ENCODE measurements at places on chromosomes 11 and 22.
A peak's percentile ranks its signal among the peaks of the same experiment; 100 is the strongest.

DNA sequence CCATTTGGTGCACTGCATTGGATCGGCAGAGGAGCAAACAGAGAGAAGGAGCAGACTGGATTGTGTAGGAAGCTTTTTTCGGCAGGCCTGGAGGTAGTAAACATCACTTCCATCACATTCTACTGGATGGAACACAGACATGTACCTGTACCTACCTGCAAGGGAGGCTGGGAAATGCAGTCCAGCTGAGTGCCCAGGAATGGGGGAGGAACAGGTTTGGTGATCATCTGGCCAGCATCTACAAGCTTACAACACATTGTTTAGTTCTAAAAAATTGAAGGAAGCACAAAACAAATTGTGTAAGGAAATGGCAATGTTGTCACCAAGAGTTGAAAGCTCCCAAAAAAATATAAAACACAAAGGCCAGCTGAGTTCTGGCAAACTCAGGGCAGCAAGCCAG lies 19.1 kb downstream of the SMIM38 start:
- DNase-seq = no peak

GRCh38 chr11:96065379-96065778 lies 141.5 kb upstream of the MTMR2 start:
- no peak for DNase-seq

- no peak for DNase-seq
Measured at GRCh38 chr11:70854901-70855556, 397.3 kb downstream of the SHANK2 start.

GRCh38 chr11:105328061-105328460 lies 188.5 kb upstream of the CARD18 start:
- DNase-seq = no peak

DNA sequence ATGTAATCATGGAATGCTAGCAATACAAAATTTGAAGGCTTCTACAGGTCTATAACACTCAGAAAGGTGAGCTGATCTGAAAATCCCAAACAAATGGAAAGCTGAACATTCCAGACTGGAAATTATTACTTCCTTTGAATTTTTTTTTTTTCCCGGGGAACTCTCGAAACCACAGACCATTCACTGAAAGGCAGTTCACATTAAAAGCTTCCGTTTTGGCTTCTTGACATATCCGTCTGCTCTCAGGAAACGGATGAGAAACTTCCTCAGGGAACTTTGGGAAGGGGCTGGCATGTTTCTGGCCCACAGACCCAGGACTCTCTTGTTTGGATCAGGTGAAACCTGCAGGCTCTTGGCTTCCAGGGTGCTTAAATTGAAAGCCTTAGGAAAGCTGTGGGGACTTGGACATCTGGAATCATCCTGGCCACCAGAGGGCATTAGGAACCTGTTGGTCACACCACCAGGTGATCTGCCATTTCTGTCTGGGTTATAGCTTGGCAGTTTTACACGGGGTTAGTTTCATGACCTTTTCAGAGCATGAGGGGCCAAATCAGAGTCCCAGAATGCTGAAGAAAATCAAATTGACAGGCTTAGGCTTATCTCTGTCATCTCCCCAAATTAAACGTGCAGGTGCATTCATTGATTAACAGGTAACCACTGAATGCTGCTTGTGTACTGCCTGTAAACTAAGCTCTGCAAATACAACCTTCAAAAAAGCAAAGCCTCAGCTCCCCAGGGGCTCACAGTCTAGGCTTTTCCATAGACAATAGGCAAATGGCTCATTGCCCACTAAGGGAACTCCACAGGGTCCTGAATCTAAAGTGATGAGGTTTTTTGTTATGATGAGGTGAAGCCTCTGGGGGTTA lies 22.7 kb upstream of the GRAMD1B start:
- DNase-seq = peak; percentile 71

DNA sequence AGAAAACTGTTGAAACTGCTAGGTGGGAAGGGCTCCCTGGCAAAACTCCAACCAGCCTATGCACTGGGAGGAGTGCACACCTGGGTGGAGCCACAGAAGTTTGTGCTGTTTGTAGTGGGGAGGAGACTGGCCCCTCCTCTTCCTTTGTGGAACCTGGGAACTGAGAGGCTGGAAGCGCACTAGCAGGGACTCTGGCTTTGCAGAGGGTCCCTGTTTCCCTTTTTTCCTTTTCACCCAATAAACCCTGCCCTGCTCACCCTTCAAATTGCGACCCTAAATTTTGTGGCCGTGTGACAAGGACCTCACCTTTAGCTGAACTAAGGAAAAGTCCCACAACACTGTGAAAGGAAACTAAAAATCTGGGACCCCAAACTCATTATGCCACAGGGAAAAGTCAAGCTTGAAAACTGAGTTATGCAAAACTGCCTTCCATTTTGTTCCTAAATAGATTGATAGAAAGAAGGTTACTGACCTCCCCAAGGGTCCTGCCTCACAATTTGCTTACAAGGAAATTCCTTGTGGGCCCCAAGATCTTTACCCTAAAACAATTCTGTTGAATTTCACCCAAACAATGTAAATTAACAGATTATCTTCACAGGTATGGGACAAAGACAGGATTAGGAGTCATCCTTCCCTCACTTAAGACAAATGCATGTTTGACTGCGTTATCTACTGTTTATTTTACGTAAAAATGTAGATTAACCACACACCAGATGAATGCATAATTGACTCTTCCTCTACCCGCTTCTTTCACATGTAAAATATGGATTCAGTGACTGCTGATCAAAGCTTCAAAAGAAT lies 81.0 kb downstream of the SLC36A4 start:
- DNase-seq = no peak

- no peak for DNase-seq
Measured at GRCh38 chr11:14125529-14125928, 163.0 kb downstream of the SPON1 start.

- DNase-seq = no peak
Measured at GRCh38 chr11:29271616-29272015, 745.2 kb downstream of the KCNA4 start.

DNA sequence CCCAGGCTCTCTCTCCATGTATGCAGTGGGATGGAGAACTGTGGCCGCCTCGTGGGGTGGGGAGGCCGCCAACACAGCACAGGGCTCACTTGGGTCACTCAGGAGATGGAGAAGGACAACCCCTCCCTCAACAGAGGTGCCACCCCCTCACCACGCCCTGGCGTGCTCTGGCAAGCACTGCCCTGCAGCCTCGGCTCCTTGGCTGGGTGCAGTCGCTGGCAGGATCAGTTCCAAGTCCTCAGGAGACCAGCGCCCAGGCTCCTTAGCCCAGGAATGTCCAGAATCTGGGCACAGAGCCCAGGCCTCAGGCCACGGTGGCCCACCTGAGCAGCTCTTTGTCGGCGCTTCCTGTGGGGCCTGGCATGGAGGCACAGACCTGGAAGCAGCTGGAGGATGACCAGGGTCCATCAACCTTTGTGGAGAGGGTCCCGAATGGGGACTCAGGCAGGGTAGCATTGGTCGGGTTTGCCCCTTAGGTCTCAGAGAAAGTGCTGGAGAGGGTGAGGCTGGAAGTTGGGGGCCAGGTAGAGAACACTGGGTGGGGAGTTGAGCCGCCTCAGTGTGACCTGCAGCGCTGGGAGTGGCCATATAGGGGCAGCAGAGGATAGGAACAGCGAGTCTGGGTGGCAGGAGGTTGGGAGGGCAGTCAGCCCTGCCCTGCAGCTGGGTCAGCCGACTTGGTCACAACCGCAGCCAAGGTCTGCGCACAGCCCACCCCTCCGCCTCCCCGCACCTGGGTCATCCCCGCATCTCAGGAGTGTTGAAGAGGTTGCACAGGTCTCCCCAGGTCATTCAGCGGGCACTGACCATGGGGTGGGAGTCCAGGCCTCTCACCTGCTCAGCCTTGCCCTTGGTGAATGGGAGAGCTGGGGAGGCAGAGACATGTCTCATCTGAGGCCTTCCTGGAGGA lies 8.2 kb downstream of the SUSD2 start:
- peak; percentile 50 for DNase-seq

- no peak for DNase-seq
Measured at GRCh38 chr22:42385696-42386095, 46.5 kb downstream of the NFAM1 start.

DNA sequence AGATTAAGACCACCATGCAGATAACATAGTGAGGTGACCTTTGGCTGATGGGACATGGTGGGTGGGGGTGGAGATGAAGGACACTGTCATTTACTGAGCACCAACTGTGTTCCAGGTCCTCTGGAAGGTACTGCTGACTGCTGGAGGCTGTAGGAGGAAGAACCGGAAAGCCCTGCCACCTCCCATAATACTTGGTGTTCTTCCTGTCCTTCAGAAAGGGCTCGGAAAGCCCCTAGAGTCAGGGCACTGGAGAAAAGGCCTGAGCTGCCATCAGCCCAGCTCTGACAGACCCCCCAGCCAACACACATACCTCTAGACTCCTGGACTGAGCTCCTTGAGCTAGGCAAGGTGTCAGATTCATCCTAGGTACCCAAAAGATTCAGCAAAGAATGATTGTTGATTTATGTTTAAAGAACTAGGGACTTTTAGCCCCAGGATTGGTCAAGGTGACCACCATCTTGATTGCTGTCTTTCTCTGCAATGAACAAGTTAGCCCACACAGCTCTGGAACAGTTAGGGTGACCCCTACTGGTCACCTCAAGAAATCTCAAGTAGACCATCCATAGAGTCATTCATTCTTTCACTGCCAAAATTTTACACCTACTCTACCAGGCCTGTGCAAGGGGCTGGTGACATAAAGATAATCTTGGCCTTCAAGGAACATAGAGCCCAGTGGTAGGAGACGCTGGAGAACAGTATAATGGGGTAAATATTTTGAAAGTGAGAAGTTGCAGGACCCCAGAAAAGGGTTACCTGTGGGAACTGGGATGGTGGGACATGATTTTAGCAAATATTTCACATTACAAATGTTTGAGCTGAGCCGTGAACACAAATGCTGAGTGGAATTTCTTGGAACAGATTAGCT lies 39.4 kb downstream of the IRAG1 start:
- DNase-seq = peak; percentile 63

Data from astrocyte of the spinal cord (primary cell).